ENCODE measurements at places on chromosomes 16 and 17.

DNA sequence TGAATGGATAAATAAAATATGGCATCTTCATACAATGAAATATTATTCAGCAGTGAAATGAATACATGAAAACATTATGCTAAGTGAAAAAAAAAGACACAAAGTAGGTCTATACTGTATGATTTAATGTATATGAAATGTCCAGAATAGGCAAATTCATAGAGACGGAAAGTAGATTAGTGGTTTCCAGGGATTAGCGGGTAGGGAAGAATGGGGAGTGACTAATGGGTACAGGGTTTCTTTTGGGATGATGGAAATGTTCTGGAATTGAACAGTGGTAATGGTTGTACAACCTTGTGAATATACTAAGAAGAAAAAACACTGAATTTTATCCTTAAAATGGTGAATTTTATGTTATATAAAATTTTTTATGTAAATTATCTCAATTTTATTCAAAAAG lies 8.5 kb upstream of the MYCBPAP start:
- DNase-seq: no peak

- no peak for DNase-seq
Measured at GRCh38 chr17:9522074-9522473, 53.5 kb downstream of the STX8 start.

GRCh38 chr17:71273441-71273840 lies 847.4 kb upstream of the SOX9 start:
- no peak for DNase-seq

- DNase-seq: peak; percentile 81
Measured at GRCh38 chr17:68794636-68795434, 160.4 kb downstream of the ABCA8 start.

- DNase-seq: peak; percentile 95
Measured at GRCh38 chr16:14325502-14326401, 254.6 kb downstream of the MRTFB start.

DNA sequence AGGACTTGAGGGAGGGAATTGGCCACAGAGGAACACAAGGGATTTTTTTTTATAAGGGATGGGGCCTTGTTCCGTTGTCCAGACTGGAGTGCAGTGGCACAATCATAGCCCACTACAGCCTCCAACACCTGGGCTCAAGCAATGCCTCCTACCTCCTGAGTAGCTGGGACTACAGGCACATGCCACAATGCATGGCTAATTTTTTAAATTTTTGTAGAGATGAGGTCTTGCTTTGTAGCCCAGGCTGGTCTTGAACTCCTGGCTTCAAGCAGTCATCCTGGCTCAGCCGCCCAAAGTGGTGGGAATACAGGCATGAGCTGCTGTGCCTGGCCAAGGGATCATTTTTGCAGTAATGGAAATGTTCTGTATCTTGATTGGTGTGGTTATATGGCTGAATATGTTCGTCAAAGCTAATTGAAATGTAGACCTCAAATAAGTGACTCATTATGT lies 56.9 kb downstream of the VMP1 start:
- no peak for DNase-seq

DNA sequence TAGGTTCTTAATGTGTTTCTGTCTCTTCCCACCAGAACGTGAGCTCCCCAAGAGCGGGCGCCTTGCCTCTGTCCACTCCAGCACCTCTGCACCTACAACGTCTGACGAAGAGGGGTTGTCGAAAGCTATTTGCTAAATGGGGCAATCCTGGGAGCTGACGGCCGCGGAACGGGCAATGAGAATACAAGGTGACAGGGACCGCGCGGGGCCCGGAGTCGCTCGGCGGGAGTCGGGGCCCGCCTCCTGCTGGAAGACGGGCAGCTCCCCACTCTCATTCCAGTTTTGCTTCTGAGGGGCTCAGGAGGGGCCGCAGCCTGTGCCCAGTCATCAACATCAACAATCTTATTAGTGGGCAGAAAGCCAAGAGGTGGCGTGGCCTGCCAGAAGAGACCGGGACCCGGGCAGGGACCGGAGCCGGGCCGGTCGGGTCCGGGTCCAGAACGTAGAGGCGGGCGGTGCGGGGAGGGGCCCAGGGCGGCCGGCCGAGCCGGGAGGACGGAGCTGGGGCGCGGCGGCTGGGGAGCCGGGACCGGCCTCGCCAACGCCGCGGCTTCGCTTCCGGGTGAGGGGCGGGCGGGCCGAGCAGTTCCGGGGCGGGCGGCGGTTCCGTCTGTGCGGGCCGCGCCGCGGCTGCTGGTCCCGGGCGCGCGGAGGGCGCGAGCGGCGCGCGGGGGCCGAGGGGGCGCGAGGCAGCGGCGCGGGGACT lies at the start of gene MOSMO:
Gene MOSMO, plus strand, starts transcription at position 603 of the 706 bp plus-strand sequence. CDS start 191 bp downstream, outside the sequence.
- peak; percentile 75 for DNase-seq

DNA sequence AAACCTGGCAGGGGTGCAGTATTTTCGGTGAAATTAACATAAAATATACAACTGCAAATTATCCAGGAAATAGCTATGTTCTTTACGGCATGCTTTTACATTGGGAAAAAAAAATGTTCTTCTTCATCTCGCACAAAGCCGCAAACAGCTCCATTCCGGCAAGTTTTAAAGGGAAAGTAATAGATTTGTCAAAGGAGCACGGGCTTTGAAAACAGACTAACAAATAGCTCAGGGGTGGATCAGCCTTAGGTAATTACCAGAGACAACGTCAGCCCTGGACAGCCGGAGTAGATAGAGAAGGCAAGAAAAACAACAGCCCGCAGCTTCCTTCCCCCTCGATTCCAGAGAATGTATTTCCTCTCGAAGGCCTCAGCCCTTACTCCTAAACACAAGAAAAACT lies 222.5 kb downstream of the C16orf78 start:
- peak; percentile 58 for DNase-seq

DNA sequence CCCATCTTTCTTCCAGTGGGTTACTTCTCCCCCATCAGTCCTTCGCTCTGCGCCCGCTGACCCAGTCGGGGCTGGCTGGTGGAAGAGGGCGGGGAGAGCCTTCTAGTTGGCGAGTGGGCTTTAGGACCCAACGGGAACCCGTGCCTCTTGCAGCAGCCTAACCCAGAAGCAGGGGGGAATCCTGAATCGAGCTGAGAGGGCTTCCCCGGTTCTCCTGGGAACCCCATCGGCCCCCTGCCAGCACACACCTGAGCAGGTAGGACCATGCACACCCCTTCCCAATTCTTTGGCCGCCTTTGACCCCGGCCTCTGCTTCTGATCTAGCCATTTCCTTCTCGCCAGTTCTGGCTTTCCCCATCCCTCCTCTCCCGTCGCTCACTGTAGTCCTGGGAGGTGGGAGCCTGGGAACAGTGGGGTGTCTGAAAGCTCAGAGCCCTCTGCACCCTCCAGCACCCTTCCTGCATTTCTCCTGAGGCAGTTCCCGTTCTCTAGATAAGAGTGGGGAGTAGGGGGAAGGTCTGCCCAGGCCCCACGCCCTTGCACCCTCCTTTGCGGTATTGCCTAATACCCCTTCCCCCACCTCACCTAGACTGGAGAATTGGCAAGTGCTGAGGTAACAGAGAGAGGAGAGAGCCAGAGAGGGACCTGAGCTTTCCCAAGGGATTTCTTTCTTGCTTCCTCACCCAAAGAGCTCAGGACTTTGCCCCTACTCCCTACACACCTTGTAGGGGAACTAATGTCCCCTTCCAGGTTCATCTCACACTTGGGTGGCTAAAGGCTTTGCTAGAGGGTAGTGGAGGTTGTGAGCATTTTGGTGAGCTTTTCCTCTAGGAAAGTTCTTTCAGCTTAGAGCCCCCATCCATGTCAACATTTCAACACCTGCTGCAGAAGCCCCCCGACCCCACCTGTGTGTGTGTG lies at the start of gene RARA:
Gene RARA, plus strand, starts transcription at position 150 of the 918 bp plus-strand sequence. CDS start 22,039 bp downstream, outside the sequence.
- peak; percentile 72 for DNase-seq

DNA sequence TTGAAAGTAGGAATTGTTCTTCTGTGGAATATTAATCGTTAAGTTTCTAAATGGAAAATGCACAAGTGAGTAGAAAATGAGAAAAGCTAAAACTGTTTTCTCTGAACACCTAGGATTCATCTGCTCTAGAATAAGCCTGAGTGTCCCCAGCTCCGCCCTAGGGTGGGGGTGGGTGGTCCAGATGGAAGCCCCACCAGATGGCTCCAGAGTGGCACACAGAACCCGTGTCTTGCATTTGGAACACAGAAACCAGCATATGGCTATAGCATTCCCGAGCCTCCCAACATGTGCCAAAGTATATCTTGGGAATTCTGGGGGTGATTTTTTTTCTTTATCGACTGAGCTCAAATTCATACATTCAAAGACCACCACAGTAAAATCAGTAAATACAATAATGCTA lies 517.7 kb upstream of the PSMD7 start:
- DNase-seq: no peak

DNA sequence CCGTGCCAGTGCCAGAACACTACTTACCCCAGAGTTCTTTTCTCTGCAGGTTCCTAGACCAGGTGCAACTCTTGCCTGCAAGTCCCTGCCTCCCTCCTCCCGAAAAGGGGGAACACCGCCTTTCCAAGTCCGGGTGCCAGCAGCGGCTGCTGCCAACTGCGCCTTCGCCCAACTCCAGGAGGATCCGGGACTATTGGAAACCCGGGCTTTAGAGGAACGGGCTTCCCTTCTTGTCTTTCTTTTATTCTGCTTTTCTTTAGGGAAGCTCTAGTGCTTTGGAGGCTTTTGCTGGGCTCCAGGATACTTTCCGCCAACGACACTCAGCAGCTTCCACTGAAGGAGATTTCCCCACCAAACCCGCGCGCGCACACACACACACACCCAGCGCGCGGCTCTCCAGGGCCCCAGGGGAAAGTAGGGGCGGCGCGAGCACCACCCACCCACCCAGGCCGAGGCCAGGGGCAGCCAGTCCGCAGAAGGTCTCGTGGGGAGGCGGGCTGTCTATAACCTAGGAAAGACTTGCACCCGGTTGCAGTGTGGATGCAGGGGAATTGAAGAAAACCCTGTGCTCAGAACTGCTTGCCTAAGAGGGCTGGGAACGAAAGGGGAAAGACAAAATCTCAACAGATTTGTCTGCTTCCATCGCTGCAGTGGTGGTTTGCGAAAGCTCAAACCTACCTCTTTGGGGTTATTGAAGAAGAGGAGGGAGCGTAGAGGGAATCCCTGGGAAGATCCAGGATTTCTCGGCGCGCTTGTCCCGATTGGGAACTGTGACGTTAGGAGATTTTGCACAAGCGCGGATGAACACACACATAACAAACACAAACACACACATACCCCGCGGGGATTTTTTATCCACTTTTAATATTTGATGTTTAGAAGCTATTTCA lies 977 bp upstream of the CA10 start:
- no peak for DNase-seq

GRCh38 chr16:1124795-1125194 lies 28.1 kb upstream of the CACNA1H start:
- DNase-seq: no peak

DNA sequence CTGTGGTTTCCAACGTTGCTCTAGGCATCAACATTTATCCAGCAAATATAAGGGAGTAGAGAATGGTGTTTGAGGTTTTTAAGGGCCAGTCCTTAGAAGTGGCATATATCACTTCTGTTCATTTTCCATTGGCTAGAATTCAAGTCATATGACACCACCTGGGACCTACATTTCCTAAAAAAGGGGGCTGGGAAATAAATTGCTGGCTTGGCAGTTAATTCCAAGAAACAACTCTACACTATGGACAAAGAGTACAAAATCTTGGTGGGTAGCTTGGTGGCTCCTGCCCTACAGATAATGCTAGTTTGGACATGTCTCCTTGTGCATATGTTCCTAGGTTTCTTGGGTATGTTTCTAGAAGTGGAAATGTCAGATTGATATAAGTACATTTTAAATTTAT lies 7.6 kb downstream of the PPM1E start:
- DNase-seq: no peak

GRCh38 chr16:12079412-12079965 lies 103.0 kb downstream of the SNX29 start:
- no peak for DNase-seq

DNA sequence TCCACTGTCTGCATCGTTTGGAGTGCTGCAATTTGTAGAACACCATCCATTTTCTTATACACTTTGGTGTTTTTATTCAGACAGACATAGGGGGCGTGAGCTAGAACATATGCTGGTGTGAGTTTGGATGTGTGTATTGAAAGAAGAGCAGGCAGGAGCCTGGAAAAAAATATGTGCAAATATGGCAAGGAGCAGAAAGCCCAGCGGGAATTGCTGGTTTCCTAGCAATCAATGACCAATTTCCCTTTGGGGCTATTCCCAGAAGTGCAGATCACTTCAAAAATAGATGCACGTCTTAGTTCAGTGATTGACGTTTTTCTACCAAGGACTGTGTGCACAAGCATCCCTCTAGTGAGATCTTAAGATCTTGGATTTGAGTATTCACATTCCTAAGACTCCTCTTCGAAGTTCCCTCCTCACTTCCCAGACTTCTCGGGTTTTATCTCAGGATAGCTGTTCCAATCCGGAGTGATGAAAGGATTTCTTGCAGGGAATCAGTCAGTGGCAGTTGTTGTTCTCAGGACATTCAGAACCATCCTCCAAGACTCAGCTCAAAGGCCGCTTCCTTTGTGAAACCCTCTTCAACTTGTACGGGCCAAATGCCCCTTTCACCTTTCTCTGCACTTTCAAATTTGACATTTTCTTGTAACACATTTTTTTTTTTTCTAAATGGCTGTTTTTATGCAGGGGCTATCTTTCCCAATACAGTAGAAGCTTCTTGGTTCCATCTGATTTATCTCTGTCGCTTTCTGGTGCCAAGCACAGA lies 268.7 kb upstream of the ASIC2 start:
- no peak for DNase-seq

DNA sequence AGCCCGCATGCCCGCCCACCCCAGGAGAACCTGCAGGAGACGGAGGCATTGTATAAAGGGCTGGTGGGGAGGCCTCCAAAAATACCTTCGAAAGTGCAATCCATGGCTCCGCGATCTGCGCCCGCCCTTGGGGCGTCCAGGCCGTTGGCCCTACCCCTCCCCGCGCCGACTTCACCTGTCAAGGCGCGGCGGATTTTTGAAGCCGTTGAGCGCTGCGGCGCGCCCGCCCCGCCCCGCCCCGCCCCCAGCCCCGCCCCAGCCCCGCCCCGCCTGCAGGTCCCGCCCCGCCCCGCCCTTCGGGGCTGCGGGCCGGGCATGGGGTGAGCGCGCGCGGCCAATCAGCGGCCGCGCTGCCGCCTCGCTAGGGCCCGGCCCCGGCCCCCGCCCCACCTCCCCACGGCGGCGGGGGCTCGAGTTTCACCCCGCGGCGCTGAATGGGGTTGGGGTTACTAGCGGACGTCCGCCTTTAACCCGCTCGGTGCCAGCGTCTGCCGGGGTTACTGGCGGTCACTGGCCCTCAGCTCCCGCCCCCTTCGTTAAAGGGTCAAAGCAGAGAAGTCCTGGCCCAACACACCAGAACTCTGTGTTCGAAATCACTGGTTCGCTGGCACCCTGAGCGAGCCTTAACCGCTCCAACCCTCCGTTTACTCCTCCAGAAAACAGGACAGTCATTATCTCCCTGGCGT lies 13.2 kb downstream of the SREBF1 start:
- DNase-seq: peak; percentile 90

- peak; percentile 58 for DNase-seq
Measured at GRCh38 chr17:15744885-15745284, 12.8 kb downstream of the TBC1D26 start.

- no peak for DNase-seq
Measured at GRCh38 chr16:82041542-82041941, 6.5 kb downstream of the HSD17B2 start.

- DNase-seq: peak; percentile 12
Measured at GRCh38 chr17:41504246-41504977, 1.0 kb downstream of the KRT13 start.
